ENCODE measurements at places on chromosomes 3 and 15.

DNA sequence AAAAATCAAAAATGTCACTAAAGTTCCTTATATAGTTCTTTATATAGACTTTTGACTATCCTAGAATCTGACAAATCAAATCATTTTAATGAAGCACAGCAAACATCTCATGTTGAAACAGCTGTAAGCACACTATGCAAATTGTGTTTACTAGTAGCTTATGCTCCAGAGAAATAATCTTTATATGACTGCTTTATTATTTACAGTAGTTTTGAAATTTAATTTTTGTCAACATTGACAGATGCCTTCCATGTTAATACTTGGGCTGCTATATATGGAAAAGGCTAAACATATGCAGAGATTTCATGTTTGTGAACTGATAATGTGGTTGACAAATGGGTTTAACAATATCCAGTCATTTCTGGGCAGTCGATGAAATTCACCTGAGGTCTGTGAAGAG lies 616.8 kb downstream of the TAFA4 start:
- DNase-seq, result no peak

DNA sequence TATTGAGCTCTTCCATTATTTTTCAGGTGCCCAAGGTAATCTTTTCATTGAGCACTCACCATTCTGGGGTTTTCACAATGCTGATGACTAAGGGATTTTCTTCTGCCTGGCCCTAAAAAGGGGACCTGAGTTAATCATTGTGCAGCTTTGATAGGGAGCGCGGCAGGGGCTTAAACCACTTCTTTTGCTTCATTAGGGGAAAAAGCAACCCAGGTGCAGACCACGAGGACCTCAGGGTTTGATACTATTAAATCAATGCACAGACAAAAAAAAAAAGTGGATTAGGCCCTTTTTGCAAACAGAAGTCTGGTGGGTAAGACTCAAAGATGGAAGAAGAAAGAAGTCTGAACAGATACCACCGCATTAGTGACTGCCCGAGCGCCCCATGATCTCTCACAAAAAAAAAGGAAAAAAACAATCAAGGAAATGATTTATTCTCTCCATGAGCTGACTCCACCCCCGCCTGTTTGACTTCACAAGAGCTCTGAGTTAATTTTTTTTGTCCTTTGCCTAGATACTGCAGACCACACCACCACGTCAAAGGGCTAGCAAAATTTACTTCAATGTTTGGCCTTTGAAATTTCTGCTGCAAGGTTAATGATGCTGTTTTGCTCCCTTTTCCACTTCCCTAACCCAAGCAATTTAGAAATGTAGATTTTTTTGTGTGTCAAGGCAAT lies 78.0 kb upstream of the FEZF2 start:
- DNase-seq, result no peak

GRCh38 chr3:67389176-67389575 lies 265.2 kb downstream of the SUCLG2 start:
- no peak for DNase-seq

- no peak for DNase-seq
Observed at GRCh38 chr15:38873158-38873557, 308.5 kb upstream of the RASGRP1 start.

GRCh38 chr3:22392859-22393258 lies 641.8 kb upstream of the ZNF385D start:
- no peak for DNase-seq

GRCh38 chr3:13197795-13198194 lies 124.6 kb upstream of the IQSEC1 start:
- DNase-seq, result no peak
